Brain microvascular endothelial cell (primary cell): ENCODE measurements at places on chromosomes 5 and 9.

- DNase-seq = no peak
These were observed 190.9 kb downstream of the GADD45G start for GRCh38 chr9:89795538-89796195.

- no peak for DNase-seq
These were observed 14.0 kb downstream of the P4HA2 start for GRCh38 chr5:132213666-132214065.

GRCh38 chr5:87392801-87393200 lies 19.9 kb downstream of the CCNH start:
- no peak for DNase-seq

- DNase-seq = no peak
These were observed 1.7 kb downstream of the IFNA10 start for GRCh38 chr9:21205204-21205603.

GRCh38 chr5:21646469-21646868 lies 1206.7 kb downstream of the CDH12 start:
- DNase-seq = peak; percentile 1

DNA sequence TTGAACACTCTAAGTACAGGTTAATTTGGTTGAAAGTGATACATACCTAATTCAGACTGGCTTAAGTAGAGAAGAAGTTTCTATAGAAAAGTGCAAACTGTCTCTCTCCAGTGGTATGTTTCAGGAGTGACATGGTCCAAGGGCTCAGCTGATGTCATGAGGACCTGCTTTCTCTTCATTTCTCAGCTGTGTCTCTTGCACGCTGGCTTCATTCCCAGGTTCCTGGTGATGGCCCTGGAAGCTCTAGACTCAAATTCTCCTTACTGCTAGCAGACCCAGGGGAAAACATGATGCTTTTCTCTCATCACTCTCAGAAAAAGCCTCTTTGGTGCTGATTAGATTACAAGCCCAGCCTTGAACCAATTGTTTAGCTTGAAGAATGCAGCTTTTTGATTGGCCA lies 211.9 kb upstream of the CLINT1 start:
- DNase-seq = no peak

DNA sequence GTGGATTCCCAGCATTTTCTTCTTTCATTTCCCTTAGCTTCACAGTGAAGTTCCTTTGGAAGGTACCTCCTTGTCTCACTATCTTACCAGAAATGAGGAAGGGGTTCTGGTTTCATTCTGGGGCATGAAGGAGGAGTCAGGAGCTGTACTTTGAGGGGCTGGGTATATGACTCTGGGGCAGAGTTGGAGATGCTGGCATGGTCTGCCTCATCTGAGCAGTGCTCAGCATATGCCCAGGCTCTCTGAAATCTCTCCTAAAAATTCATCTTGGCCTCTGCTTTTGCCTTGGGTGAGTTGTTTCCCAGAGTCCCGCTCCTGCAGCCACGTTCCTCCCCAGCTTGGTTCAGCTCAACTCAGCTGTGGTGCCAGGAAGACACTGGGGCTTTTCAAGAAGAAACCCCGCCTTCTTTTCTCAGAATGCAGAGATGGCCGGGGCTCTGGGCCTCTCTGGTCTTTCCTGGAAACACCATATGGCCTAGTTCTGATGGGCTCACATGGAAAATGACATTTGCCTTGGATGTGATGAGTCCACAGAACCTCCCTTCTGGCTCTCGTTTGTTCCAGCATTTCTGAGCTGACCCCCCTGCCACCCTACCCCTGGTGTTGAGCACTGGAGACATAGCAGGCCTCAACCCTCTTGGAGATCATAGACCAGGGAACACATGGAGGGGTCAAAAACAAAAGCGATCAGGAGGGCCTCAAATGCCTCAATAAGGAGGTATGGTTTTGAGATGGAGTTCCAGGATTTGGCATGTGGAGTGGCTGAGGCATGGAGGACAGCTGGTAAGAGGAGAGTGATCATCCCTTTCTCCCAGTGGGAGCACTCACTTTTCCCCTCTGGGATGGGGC lies 12.0 kb upstream of the TGFBR1 start:
- no peak for DNase-seq

- no peak for DNase-seq
These were observed 18.0 kb downstream of the PRUNE2 start for GRCh38 chr9:76887951-76888350.

GRCh38 chr5:98787131-98787719 lies 13.8 kb downstream of the RGMB start:
- no peak for DNase-seq

GRCh38 chr9:134950386-134951210 lies 32.9 kb upstream of the FCN1 start:
- DNase-seq = no peak

GRCh38 chr5:96756985-96757384 lies 50.8 kb downstream of the ERAP1 start:
- DNase-seq = no peak

GRCh38 chr5:96083361-96083881 lies 121.8 kb upstream of the ELL2 start:
- DNase-seq = no peak

- DNase-seq = no peak
These were observed 45.1 kb upstream of the SUB1 start for GRCh38 chr5:32539981-32540845.

DNA sequence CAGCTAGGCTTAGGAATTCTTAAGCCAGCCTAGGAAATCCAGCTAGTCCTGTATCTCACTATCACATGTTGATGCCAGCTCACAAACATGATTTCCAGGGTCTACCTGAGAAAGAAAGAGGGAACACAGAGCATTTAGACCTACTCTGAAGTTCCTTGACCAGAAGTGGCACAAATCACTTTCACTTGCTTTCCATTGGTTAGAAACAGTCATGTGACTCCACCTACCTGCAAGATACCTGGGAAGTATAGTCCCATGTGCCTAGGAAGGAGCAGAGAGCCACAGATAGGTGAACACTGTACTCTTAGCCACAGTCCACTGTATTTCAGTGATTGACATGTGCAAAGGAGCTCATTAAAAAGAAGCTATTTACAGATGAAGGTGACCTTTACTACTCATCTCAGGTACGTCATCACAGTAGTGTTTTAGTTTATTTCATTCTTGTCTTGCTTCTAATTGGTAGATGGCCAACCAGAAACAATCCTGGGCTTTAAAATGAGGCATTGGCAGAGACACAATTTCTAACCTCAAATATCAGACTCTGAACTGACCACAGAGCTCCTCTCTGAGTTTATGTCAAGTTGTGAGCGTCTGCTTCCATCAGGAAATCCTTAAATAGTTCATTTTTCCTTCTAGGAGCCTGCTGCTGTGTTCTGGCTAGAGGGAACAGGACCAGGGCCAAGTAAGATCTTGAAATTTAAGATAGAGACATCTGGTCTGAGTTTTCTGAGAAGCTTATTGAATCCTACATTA lies 340.7 kb downstream of the TLE4 start:
- DNase-seq = no peak

GRCh38 chr5:63125862-63126261 lies 547.2 kb downstream of the LRRC70 start:
- peak; percentile 70 for DNase-seq

GRCh38 chr5:143057580-143057999 lies 287.4 kb downstream of the ARHGAP26 start:
- no peak for DNase-seq

GRCh38 chr5:168184103-168184502 lies 107.3 kb upstream of the WWC1 start:
- DNase-seq = no peak

- DNase-seq = no peak
These were observed 11.6 kb downstream of the KIF3A start for GRCh38 chr5:132725745-132726144.

GRCh38 chr5:14191325-14191724 lies 48.2 kb downstream of the TRIO start:
- DNase-seq = no peak

DNA sequence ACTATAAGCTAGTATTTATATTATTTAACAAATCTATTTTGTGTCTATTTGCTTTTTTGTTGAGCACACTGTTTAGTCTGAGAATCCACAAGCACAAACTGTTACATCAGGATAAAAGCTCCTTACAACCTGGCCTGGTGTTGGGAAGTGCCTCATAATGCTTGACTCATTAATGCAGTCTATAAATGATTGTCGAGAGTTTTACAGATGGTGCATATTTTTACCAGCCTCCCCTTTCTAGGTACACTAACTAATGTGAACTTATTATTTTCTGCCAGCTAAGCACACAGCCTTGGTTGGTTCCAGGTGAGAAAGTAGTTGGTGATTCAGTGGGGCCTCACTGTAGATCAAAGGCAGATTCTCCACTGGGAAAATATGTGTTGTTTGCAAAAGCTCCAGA lies 151.0 kb upstream of the ADAMTS16 start:
- DNase-seq = no peak

GRCh38 chr5:88490874-88491273 lies 222.2 kb upstream of the TMEM161B start:
- DNase-seq = no peak

- peak; percentile 46 for DNase-seq
These were observed 15.9 kb downstream of the EXD3 start for GRCh38 chr9:137406876-137407589.

GRCh38 chr5:146321571-146321970 lies 17.1 kb upstream of the POU4F3 start:
- no peak for DNase-seq

DNA sequence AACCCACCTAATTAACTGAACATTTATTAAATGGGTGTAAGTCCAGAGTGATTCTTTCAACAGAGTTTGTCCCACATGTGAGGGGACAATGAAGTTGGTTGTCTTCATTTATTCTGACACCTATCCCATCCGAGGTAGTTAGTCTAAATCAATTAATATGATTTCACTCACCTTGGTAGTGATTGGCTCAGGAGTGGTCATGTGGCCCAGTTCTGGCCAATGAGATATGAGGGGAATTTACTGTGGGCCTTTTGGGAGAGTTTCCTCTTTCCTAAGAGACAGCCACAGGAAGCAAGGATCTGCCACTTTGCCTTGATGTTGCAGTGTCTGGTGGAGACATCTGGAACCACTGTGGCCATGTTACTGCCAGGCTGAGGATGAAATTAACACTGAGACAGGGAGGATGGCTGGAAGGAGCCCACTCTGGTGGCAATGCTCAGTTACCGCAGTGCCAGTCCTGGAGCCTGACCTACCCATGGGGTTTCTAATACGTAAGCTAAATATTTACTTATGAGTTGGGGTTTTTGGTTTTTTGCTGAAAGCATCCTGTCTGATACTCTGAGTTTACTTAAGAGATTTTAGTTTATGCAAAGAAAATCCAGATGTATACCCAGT lies 118.6 kb downstream of the FGF18 start:
- DNase-seq = no peak

- peak; percentile 1 for DNase-seq
These were observed 88.7 kb upstream of the ACOT12 start for GRCh38 chr5:81482595-81482994.

- DNase-seq = no peak
These were observed 9.2 kb downstream of the RAB14 start for GRCh38 chr9:121192518-121192917.

DNA sequence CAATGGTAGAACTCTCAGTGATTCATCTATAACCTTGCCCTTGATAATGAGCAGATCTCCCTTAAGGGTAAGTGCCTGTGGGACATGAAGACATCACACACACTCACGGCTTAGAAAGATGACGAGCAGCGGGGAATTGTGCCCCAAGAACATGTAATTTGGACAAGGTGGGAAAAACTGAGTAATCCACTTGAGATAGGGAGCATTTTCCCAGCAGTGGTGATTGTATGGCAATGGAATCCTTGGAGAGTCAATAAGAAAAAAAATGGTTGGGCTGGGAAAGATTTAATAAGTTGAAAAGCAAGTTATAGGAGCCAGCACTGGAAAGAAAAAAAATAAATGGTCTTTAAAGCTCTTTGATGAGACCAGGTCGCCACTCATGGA lies 193.1 kb downstream of the GLIS3 start:
- DNase-seq = no peak

DNA sequence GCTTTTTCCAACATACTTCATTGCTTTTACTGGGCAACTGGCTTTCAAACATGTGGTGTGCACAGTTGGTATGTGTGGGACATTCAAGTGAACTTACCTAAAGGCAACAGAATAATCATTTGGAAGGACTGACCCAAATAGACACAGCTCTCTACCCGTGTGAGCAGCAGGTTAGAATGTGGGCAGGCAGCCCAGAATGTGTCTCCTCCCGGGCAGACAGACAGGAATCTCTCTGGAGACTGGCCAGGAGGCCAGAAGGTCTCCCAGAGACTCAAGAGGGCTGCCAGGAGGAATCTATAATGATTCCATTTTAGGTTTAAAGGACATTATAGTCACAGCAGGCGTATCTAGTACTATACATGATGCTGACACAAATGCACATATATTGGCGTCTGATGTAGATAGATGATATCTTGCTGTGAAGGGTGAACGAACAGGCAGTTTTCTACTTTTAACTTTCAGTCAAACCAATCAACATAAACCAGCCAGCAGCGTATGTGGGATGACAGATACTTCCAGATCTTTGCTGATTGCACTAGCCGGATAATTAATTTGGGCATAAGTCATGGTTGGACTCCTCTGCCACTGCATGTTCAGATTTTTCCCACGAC lies 297.4 kb upstream of the ZNF608 start:
- peak; percentile 62 for DNase-seq

- DNase-seq = no peak
These were observed 2.9 kb downstream of the ZFAND5 start for GRCh38 chr9:72362118-72362531.

DNA sequence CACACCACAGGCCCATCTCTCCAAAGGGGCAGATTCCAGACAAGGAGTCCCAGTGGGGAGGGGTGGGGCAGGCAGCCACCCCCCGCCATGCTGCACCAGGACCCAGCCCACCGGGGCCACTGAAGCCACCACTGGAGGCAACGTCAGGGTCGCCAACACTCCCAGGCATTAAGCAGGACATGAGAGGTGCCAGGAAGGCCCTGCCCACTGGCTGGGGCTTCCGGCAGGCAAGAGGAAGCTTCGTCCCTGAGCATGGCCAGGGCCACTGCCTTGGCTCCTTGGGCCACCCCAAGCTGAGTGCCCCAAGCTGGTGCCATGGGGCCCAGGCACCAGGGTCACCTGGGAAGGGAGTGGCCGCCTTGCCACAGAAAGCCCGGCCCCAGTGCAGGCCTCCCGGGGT lies 17.5 kb downstream of the KCNT1 start:
- no peak for DNase-seq

DNA sequence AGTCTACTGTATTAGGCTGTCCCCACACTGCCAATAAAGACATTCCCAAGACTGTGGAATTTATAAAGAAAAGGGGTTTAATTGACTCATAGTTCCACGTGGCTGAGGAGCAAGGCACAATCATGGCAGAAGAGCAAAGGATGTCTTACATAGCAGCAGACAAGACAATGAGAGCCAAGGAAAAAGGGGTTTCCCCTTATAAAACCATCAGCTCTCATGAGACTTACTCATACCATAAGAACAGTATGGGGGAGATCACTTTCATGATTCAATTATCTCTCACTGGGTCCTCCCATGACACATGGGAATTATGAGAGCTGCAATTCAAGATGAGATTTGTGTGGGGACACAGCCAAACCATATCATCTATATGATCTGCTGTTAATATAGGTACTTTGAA lies 14.8 kb upstream of the FSTL4 start:
- DNase-seq = no peak

DNA sequence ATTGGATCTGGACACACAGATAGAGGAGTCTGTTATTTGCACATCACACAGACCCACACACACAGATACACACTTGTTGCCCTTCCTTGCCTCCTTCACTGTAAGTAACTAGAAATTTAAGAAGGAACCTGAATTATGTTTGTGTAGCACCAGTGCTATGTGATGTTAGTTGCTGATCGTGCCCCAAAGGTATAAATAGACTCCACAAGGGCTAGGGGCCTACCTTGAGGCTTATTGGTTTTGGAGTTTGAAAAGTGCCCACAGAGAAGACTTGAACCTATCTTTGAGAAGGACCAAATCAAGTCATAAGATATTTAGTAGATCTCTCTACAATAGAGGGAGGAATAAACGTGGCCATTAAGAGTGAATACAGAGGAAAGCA lies 8.8 kb upstream of the TGFBI start:
- DNase-seq = no peak
